ENCODE measurements at places on chromosomes 11 and 22.

- no peak for DNase-seq
These were observed 15.7 kb upstream of the IL10RA start for GRCh38 chr11:117970400-117971024.

- DNase-seq: no peak
These were observed 67.7 kb downstream of the FDX1 start for GRCh38 chr11:110497231-110497978.

- DNase-seq: no peak
These were observed 195.5 kb downstream of the ETS1 start for GRCh38 chr11:128391811-128392210.

DNA sequence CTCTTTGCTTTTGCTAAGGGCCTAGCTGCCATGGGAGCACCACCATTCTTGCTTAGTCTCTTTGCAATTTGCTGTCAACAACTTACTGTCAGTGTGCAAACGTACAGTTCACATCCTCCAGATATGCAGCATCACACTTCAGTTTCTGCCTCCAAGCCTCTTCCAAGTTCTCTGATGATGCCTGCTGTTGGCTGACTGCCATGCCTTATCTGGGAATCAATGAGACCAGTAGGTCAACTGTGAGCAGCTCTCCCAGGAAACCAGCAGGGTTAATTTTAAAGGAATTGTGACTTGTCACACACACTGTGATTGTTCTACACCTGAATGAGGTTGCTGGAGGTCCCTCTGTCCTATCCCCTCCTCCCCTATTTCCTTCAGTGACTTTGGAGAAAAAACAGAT is 56.0 kb downstream of the COPB1 start:
- no peak for DNase-seq

GRCh38 chr11:134742956-134743819 is 331.1 kb upstream of the B3GAT1 start:
- DNase-seq: no peak

GRCh38 chr11:96230686-96231085 is 112.3 kb downstream of the MAML2 start:
- DNase-seq: no peak

DNA sequence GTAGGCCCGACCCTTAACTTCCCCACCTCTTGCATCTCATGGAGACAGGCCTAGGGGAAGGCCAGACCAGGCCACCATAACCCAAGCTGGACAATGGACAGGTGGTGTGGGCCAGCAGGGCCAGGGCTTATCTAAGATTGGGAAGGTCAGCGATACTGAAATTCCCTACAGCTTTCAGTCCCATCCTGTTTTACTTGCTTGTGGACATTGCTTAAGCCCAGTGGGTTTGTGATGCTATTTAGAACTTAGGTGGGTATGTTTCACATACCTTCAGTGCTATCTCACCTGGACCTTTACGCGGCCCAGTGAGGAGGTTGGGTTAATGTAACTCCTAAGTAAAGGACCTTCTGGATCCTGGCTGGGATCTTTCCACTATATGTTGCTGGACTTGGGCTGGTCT is 1.7 kb downstream of the FADS2 start:
- DNase-seq: no peak

DNA sequence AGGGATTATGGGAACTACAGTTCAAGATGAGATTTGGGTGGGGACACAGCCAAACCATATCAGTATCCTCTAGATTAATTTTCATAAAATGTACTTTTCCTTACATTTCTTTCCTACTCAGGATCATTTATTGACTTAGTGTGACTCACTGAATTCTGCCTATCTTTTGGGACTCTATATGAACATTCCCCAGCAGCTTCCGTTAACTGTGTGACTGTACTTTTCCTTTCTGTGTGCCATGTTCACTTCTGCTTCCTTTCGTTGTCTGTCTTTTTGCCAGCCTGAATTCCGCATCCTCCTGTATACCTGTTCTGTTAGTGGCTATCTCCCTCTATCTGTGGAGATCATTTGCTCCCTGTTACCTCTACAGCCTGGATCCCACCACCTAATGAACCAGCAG is 48.8 kb downstream of the SPECC1L start:
- DNase-seq: no peak

DNA sequence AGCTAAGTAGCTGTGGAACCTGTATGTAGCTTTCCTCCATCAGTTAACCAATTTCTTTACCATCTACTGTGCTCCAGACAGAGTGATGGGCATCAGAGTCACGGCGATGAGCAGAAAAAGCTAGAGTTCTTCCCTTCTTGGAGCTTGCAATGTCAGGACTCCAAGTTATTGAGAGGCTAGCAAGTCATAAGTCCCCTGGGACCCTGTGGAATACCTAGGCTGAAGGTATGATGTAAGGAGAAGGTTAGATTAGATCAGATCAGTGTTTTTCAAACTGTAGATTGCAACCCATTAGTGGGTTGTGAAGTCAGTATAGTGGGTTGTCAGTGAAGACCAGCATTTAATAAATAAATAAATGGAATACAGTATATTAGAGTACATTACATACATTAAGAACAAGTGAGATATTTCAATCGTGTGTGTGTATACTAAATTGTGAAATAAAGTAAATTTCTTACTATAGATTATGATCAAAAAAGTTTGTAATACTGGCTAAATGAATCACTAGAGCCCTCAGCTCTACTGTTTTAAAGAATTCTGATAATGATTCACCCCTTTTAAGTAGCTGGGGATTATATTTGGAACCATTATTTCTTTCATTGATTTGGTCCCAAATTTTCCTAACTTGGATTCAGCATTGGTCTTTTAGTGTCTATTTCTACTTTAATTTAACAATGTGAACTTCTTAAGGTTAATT is 52.3 kb downstream of the RASSF10 start:
- DNase-seq: no peak

DNA sequence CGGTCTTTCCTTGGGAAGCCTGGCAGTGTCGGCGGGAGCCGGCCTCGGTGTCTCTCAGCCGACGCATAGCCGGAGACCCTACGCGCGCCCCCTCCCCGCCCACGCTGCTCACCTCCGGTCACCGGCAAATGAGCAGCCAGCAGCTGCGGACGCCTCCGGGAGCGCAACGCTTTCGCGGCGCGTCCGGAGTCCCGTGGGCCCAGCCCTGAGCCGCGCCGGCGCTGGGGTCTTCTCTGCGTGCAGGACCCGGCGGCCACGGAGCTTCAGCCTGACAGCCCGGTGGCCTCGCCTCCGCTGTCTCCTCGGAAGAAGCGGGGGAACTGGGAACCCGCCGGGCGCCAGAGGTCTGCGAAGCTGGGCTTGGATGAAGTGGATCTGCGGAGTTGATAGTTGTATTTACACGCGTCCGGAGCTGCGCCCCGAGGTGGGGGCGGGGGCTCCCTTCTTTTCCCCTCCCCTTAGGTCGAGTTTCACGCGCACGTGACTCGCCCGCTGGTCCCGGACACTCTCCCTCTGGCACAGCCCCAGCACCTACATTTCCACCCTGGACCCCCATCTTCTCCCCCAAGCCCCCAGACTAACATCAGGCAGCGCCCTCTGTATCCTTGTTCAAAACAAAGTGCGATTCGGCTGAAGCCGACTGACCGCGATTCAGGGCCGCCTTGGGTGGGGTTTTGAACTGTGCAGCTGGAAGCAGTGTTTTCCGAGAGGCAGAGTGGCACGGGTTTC is at the start of gene SLC43A1:
TSS of gene SLC43A1 (minus strand) at position 371 of the 729 bp plus-strand sequence. CDS start 1,591 bp downstream, outside the sequence.
- DNase-seq: peak; percentile 46

DNA sequence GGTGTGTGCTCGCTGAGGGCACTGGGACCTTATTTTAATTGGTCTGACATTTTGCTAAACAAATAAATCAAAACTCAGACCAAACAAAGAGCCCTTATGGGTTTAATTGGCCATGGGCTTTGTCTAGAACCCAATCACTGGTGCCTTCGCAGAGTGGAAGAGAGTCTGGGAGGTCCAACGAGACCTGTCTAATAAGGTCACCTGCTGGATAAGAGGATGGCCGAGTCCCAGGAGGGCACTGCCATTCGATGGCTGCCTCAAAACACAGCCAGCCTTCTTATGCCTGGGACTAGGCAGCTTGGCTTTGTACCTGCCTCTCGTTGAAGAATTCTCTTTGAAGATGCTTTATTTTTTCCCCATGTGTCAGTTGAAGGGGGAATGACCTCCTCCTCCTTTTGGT is 171.1 kb downstream of the CEP164 start:
- DNase-seq: no peak

DNA sequence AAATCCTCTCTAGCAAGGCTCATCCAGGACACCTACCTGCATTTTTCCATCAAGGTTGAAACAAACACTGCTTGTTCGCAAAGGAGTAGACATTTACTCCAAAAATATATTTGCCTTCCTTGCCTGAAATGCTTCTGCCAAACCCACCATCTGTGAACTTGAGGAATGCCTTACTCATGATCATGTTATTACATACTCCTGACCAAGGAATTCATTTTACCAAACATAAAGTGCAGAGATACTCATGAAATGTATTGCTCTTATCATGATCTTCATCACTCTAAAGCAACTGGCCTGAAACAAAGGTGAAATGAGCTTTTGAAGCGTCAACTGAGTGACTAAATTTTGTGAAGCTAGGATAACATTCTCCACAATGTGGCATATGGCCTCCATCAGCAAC is 243.1 kb upstream of the CCDC179 start:
- DNase-seq: no peak

GRCh38 chr11:37558619-37559210 is 960.7 kb upstream of the RAG2 start:
- DNase-seq: no peak

GRCh38 chr22:39138357-39138997 is 14.0 kb downstream of the CBX7 start:
- DNase-seq: no peak

DNA sequence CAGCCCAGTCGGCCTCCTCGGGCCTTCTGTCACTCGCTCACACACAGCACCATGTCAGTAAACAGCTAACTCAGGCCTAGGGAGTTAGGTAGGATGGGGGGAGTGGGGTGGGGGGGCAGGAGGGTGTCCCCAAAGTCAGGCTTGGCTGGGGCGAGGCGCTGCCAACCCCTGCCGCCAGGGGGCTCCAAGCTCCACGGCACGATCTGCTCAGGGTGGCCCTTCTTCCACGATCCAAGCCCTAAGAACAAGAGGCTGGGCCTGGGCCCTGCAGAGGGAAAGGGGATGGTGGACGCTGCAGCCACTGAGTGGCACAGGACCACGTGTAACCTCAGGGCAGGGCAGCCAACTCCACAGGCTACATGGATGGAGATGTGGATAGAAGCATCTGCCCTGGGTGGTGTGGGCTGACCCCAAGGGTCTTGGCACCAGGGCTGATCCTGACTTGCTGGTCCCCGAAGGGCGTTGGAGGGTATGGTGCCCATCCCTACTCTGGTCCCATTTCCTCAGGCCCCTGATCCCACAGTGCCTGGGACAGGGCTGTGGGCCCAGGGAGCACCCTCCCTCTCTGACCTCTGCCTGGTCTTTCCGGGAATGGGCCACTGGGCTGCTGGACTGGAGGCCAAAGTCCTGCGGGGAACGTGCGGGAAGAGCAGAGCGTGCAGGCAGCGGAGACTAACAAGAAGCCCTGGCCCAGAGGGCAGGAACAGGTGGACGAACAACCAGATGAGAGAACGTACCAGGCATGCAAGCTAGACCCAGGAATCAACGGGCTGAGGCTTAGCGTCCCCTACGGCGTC is 29.1 kb upstream of the TXNRD2 start:
- DNase-seq: peak; percentile 81

DNA sequence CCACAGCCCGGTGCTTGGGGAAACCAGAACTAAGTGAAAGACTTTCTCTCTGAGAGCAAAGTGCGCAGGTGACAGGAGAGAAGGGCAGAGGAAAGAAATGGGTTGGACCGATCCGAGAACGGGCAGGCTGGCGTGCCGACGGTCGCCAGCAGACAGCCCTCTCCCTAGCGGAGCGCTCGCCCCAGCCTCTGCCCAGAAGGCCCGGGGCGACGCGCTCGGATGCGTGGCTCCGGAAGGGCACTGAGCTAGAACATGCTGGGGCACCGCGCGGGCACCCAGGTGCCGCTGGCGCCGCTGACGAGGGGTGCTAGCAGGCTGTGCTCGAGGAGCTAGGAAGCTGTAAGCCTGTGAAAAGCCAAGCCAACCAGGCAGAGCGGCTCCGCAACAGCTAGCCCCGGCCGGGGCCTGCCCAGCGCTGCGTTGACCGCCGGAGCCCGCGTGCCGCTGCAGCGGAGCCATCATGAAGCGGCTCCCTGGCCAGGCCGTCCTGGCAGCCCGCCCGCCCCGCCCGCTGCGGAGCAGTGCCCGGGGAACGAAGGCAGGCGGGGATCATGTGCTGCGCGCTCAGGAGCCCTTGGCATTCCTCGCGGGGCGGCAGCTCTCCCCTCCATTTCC is 22.1 kb upstream of the RRAS2 start:
- DNase-seq: peak; percentile 39

GRCh38 chr11:113564527-113565130 is 89.4 kb upstream of the DRD2 start:
- no peak for DNase-seq

GRCh38 chr11:20008871-20009644 is 151.2 kb downstream of the DBX1 start:
- no peak for DNase-seq

GRCh38 chr22:20783844-20784723 is 10.2 kb downstream of the SERPIND1 start:
- peak; percentile 18 for DNase-seq

- no peak for DNase-seq
These were observed 69.2 kb downstream of the ISX start for GRCh38 chr22:35135165-35135564.

DNA sequence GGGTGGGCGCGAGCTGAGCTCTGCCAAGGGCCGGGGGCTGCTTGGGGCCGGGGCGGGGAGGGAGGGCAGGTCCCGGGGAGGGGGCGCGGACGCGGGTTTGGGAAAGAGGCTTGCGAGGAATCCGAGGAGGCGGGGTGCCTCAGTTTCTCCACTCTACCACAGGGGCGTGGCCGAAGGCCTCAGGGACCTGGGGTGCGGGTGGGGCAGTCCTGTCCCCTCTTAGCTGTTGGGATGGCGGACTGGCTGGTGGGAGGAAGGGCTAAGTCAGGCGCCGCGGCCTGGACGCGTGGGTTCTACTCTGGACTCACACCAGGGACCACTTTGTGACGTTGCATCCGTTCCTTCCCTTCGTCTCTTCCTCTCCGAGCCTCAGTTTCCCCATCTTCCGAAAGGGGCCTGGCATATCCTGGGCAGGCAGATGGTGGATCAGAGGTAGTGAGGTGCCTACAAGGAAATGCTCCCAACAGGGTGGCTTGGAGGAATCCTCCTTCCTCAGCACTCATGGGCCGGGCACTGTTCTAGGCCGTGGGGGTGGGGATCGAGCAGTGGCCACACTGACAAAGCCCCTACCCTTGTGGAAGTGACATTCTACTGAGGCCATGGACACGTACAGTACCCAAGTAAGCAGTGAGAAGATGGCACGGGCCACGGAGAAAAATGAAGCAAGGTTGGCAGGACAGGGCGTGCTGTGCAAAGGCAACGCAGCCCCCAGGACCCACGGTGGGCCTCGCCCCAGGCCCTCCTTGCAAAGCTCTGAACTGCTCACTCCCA is 13.2 kb downstream of the IGLL1 start:
- DNase-seq: no peak

- DNase-seq: no peak
These were observed 77.2 kb upstream of the CLPB start for GRCh38 chr11:72511393-72512047.

GRCh38 chr22:42066937-42067336 is 3.7 kb downstream of the NAGA start:
- DNase-seq: no peak

- no peak for DNase-seq
These were observed 320.3 kb upstream of the ZC3H12C start for GRCh38 chr11:109772892-109773291.

GRCh38 chr11:73262851-73263495 is 9.2 kb upstream of the P2RY6 start:
- DNase-seq: no peak

GRCh38 chr11:13160806-13161205 is 116.8 kb upstream of the BMAL1 start:
- DNase-seq: no peak

GRCh38 chr11:60762851-60763691 is 6.4 kb downstream of the MS4A15 start:
- DNase-seq: no peak
